ENCODE measurements at places on chromosomes 11 and 22.
A peak's percentile ranks its signal among the peaks of the same experiment; 100 is the strongest.

DNA sequence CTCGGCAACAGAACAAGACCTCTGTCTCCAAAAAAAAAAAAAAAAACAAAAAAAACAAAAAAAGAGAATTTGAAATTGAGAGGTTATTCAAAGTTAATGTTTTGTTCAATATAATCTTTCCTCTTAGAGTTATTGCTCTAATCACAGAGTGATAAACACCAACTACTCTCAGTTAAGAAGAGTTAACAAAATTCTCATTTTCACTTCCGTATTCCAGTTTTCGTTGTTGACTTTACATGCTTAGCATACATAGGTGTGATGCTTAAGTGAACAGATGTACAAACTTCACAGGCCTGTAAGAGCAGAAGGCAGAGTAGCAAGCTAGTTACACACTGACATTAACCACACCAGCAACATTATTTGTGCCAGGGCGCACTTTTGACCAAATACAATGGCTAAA is 12.3 kb downstream of the EIF4ENIF1 start:
- no peak for DNase-seq

DNA sequence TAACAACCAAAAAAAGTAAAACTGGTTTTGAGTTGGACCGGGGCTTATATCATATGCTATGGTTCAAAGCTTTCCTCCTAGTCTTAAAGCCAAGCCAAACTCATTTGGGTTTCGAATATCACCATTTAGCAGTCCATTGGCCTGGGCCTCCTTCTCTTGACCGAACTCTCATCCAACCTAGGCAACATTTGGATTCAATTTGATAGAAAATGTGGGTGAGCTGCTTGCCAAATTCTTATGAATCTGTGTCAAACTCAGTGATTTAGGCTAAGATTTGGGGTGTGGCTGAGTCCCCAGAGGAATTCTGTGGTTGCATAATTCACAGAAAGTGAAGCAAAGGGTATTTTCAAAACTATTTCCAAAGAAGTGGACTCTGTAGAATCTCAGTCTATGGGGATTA is 83.7 kb downstream of the BLID start:
- no peak for DNase-seq

GRCh38 chr11:117073539-117073938 is 24.7 kb downstream of the SIK3 start:
- DNase-seq, result no peak

DNA sequence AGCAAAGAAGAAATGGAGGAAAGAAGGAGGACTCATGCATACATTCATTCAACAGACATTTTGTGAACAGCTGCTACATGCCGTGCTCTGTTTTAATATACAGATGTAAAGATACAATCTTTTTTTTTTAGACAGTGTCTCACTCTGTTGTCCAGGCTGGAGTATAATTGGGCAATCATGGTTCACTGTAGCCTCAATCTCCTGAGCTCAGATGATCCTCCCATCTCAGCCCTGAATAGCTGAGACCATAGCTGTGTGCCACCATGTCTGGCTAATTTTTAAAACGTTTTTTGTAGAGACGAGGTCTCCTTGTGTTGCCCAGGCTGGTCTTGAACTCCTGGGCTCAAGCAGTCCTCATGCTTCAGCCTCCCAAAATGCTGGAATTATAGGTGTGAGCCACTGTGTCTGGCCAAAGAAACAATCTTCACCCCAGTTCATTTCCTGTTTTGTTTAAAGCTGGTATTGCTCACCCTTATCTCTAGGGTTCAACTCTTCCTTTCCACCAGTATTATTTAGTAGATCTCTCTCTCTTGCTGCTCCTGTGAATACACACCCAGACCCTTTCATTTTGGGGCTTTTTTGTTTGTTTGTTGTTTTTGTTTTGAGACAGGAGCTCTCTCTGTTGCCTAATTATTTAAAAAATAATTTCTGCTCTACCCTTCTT is 69.8 kb downstream of the RNF169 start:
- DNase-seq, result peak; percentile 54

- DNase-seq, result no peak
Observed at GRCh38 chr11:106548406-106548805, 469.9 kb downstream of the GUCY1A2 start.

DNA sequence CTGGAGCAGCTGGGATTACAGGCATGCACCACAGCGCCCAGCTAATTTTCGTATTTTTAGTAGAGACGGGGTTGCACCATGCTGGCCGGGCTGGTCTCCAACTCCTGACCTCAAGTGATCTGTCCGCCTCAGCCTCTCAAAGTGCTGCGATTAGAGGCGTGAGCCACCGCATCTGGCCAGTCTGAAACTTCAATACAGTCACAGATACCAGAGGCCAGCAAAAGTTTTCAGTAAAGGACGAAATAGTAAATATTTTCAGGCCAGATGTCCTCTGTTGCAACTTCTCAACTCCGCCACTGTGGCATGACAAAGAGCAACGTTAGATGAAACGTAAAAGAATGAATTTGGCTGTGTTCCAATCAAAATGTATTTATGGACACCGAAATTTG is 403.6 kb downstream of the MN1 start:
- DNase-seq, result no peak

- peak; percentile 54 for DNase-seq
Observed at GRCh38 chr11:11876458-11876857, 34.7 kb downstream of the USP47 start.

DNA sequence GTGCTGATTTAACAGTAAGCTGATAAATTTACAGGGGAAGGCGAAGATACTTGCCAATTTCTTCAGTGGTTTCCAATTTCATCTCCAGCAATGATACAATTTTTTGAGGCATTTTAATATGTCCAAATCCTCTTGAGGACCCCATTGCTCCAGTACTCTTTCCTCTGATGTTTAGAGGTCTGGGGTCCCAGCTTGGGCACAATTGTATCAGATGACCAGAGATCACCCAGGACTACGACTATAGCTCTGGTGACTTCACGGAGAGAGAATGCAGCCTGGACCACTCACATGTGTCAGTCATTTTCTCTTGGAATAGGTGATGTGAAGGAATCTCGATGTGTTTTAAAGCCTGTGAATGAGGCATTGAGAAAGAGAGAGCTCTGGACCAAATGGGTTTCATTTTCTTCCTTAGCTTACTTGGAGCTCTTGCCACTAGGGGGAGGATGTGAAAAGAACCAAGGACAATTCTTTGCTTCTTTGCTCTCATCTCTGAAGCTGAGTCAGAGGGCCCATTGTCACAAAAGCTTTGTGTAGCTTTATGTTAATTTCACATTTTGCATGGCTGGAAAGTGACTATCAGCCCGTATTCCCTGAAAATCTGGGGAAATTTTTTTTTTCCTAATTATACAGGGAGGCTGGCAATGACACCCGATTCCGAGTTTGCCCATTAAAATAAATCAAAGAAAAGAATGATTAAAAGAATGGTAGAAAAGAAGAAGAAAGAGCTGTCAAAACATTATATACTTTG is 6.7 kb upstream of the CCDC90B start:
- DNase-seq, result peak; percentile 69

GRCh38 chr22:25742918-25743708 is 1.1 kb downstream of the MYO18B start:
- no peak for DNase-seq

DNA sequence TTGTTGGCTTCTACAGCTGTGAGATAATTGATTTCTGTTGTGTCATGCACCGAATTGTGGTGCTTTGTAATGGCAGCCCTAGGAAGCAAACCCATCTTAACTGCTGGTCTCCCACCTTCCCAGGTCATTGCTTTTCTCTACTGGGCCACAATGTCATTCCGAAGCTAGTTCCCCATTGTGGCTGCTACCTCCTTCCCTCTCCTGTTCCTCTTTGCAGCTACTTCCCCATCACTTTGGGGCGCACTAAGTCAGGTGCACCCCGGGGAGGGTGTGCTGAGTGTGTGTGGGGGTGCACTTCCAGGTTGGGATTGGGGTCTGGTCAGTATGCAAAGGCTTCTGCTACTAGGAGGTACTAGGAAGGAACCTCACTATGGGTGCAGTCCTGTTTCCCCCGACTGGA is 109.3 kb downstream of the ST3GAL4 start:
- DNase-seq, result no peak

DNA sequence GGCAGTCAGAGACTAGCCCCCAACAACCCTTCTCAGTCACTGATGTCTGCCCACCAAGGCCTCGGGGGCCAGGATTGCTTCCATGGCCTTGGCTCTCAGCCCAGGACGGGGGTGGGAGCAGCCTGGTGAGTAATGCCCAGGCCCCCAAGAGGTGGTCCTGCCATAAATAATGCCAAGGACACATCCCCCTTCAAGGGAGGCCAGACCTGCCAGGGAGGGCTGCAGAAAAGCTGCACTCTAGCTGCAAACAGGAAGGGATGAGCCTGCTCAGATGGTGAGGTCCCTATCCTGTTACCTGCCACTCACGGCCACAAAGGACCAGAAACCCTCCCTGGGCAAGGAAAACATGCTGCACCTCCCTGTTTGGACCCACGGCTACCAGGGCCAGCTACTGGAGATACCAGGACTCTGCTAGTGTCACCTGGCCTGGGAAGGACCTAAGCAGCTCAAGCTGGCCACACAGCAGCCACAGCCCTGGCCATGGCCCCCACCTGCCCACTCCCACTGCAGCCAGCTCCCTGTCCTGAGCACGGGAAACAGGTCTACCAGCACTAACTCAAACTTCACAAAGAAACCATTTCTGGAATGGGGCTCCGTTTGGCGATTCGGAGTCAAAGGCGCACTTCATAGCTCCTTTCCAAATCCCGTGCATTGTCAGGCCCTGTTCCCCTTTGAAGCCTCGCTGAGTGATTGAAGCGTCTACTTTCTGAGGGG is 12.1 kb downstream of the GNB1L start:
- DNase-seq, result no peak

DNA sequence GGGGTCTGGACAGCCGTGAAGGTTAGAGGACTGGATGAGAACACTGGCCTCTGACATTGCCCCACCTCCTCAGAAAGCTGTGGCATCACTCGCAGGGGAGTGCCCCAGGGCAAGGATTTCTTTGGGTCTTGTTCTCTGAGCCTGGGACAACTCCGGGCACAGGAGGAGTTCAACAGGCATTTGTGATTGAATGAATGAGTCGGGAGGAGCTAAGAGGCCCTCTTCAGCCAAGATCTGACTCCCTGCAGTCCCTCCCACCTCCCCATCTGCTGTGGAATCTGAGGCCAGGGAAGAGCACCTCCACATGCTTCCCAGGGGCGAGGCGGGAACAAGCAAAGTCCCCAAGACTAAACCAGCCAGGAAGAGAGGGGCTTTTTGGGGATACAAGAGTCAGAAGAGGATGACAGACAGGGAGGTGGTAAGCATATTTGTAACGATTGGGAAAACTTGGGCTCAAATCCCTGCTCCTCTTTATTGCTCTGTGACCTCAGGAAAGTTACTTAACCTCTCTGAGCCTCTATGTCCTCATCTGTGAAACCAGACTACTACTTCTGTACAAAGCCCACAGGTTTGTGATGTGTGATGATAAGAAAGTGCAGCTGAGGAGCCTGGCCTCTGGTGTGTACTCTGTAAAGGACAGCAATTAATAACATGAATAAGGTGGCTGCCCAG is 6.4 kb downstream of the TP53I11 start:
- no peak for DNase-seq

- DNase-seq, result no peak
Observed at GRCh38 chr11:2380807-2381350, 3.8 kb downstream of the CD81 start.

- no peak for DNase-seq
Observed at GRCh38 chr11:20097319-20098221, 62.7 kb downstream of the DBX1 start.

GRCh38 chr22:47168900-47169800 is 406.7 kb downstream of the TBC1D22A start:
- DNase-seq, result peak; percentile 5

GRCh38 chr11:62108017-62108750 is 15.6 kb upstream of the INCENP start:
- peak; percentile 79 for DNase-seq

DNA sequence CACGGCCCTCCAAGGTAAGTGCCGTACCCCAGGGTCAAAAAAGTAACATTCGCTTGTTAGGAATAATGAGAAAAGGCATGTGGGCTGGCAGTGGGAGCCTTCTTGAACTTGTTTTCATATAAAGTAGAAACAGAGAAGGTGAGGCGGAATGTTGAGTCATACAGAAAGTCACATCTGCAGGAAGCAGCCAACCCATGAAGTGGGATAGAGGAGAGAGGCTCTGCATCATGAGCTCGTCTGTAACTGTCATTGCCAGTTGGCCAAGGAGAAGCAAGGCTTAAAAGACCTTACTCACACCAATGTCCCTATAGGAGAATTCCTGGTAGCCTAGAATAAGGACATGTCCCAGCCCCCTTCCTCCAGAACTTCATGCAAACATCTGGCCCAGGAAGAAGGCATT is 253.3 kb downstream of the BUD13 start:
- no peak for DNase-seq

DNA sequence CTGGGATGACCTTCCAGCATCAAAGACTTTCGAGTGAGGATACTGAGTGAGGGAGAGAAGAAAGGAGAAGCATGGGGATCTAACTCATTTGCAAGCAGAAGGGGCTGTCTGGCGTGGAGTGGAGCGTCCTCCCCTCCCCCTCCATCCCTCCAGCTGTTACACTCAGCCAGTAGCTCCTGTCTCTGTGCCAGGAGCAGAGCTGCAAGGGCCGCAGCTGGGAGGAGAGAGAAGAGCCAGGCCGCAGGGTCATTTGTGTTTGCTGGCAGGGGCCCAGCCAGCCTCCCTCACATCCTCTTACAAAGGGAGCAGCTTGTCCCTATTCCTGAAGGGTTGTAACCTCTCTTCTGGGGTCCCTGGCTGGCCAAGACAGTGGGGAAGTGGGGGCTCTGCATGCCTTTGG is 57.9 kb downstream of the NECTIN1 start:
- no peak for DNase-seq

DNA sequence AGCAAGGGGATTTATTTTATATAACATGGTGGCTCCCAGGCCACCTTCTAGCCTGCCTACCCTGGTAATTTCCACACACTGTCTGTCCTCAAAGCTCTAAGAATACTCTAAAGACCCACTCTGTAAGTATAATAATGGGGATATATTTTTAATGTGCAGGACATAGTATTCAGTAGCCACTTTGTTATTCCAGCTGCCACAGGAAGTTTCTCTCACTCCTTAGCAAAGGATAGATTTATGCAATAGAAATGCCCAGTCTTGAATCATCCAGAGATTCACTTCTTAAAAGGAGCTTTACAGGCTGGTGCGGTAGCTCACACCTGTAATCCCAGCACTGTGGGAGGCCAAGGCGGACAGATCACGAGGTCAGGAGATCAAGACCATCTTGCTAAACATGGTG is 68.4 kb upstream of the LDLRAD3 start:
- DNase-seq, result no peak

DNA sequence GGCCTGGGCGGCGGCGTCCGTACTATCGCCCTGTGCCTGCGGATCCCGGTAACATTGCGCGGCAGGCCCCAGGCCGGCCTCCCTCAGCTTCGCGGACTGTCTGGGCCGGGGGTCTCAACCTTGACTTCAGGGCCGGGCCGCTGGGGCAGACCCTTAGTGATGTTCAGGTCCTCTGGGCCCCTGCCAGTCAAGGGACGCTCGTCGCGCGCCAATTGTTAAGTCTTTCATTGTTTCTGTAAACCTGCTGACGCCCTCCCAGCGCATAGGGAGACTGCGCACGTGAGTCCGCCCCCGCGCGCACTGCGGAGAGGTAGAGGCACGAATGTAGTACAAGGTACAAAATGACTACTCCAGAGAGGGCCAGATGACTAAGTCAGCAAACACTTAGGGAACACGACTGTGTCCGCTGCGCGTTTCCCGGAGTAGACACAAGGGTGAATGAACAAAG is 451 bp upstream of the HDHD5 start:
- peak; percentile 23 for DNase-seq
